ENCODE measurements at places on chromosomes 12 and 14.

DNA sequence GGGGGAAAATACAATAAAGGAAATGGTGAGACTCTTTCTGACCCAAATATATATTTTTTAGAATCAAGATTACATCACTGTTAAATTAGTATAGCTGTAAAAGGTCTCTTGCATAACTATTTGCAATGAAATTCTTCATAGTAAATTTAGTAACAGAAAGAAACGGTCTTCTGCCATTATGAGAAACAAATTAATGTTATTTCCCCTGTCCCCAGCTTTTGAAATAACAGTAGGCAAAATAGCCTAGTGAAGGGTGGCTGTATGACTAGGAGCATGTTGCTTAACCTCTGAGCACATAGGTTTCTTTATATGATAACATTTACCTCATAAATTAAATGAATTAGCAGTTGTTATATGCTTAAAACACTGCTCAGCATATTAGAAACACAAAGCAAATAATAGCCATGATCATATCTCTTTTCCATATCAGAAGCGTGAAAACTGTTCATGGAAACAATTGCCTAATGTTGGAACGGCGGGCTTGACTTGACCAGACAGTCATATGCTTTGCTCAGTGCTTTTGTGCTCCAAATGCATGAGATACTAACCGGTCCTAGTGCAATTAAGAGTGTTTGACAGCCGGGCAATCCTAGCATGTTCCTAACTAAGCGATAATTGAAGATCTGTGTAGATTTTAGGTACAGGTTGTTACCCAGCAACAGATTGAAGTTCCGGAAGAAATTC lies 24.0 kb downstream of the BHLHE41 start:
- DNase-seq = no peak

- no peak for DNase-seq
These were observed 32.9 kb downstream of the CALM1 start for GRCh38 chr14:90429754-90430153.

DNA sequence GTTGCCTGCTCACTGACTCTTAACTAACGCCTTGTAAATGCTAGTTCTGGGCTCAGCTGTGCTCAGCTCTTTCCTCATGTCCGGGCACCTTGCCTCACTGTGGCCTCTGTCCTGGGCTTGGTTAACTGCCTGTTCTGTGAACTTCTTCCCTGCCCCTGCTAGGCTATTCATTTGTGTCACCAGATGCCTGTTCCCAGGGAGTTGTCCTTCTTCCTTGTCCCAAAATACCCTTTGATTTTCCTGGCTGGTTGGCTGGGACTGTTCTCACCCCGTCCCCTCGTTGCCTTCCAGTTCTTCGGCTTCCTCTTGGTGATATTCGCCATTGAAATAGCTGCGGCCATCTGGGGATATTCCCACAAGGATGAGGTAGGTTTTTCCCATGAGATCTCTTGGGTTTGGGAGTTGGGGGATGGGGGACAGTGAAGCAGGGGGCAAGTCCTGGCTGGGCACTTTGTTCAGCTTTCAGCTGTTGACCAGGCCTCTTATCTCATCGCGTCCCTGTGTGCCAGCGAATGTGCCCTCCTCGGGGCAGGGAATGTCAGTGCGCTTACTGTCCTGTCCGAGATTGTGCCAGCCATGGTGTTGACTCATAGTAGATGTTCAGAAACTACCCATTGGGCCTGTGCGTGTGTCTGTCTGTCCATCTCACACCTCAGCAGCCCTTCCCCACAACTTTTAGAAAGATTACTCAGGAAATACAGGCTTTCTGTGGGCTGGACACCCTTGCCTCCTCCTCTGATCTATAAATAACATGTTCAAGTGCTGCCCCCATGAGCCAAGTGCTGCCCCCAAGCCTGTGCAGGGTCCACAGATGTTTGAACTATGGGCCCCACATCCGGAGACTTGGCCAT lies 33.1 kb downstream of the CD9 start:
- no peak for DNase-seq

GRCh38 chr12:81779216-81779615 lies 20.1 kb upstream of the PPFIA2 start:
- no peak for DNase-seq

DNA sequence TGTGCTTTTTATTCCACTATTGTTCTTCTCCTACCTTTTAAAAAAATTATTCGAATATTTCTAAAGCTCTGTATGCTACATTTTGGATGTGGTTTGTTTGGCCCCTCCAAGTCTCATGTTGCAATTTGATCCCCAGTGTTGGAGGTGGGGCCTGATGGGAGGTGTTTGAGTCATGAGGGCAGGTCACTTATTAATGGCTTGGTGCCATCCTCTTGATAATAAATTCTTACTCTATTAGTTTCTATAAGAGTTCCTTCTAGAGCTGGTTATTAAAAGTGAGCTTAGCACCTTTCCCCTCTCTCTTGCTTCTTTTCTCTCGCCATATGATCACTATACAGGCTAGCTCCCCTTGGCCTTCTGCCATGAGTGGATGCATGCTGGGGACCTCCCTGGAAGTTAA lies 445.6 kb upstream of the PDE3A start:
- DNase-seq = no peak

DNA sequence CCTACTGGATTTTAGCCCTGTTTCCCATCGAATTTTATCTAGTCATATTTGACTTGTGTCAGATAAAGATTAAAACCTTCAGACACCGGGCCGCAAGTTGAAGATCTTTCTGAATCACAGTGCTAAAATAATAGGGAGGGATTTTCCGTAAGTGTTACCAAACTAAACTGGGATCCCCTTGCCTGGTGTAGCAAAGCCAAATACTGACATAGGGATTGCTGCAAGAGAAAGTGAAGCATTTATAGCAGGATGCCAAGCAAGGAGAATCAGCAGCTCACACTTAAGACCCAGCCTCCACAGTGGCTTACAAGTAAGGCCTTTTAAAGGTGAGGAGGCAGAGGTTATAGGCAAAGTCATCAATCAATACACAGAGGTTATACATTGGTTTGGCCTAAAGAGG lies 147.4 kb downstream of the AKAP6 start:
- DNase-seq = no peak

DNA sequence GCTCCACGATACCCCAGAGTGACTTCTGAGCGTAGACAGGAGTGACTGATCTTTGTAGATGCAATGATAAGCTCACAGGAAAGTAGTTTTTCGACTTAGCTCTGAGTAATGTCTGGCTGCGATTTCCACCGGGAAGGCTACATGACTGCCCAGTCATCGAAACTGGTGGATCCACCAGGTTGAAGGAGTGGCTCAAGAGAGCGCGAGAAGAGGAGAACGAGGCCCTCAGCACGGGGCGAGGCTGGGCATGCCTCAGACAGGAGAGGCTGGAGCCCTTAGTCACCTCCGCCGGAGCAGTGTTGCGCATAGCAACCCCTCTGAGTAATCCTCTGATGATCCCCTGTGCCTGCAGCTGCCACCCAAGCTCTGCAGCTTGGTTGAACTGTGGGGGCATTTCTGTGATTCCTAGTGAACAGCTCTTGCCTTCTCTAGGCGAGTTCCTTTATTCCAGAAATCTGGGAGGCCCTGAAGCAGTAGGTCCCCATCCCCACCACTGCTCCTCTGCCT lies 25.6 kb downstream of the ELK3 start:
- peak; percentile 96 for DNase-seq

DNA sequence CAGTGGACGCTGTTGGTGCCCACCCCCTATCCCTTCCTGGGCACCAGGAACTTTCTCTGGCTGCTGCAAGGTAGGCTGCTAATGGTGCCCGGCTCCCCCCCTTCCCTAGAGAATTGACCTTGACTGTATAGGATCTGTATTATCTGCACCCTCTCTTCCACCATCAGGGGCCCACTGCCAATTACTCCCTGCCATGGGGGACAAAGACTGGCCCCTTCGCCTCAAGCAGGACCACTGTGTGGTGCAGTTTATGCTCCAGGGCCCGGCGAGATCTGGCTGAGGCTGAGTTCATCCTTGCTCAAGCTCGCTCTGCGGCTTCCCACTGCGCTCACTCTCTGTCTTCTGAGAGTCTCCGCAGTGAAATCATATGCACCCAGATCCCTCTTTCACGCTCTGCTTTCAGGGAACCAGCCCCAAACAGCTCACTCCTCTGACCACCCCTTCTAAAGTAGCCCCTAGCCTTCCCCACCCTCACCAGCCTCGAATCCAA lies 95.2 kb downstream of the LGMN start:
- DNase-seq = no peak

GRCh38 chr12:15956413-15957185 lies 45.5 kb downstream of the DERA start:
- DNase-seq = no peak

DNA sequence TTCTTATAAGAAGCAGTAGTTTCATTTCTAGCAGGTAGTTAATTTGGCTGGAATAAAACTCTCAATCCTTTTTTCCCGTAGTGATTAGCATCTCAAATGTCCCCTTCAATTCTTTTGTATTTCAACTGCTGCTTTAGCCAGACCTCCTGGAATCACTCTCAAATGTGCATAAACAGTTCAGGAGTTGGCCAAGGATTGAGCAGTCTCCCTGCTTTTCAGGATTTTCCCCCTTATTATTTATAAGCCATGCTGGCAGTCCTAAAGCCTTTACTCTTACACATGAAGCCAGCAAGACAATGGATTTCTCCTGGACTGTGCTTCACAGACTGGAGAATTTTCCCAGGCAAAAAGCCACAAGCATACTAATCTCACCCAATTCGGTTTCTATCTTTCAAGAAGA lies 950.1 kb downstream of the VRK1 start:
- no peak for DNase-seq

DNA sequence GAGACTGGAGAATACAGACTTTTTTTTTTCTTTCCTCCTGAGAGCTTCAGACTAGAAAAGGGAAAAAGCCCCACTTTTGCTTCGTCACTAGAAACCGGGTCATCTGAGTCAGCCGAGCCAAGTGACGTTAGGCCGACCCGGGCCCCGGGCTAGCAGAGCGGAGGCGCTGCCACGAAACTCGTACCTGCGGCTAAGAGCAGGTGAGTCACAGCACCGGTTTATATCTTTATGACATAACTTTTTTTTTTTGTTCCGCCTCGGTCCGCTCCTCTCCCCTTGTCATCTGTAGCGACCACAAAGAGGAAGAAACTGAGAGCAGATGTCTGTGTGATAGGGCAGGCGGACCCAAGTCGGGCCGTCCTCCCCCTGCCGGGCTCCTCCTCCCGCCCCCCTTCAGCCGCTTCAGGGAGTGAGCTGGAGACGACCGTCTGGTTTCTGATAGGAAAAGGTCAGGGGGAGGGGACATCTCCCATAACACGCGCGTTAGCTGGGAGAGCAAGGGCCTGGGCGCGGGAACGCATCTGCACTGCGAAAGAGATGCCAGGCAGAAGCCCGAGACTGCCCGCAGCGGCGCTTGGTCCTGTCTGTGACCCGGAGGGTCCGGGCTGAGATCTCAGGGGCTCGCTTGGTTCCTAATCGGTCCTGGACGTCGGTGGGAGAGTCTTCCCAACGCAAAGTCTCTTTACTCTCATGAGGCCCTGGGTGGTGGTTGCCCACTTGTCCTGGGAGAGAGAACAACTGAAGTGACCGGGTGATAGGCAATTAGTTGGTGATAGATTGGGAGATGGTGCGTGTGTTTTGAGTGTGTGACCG lies 586 bp downstream of the TTC6 start:
- no peak for DNase-seq

- no peak for DNase-seq
These were observed 23.8 kb upstream of the COX6A1 start for GRCh38 chr12:120413901-120414695.

DNA sequence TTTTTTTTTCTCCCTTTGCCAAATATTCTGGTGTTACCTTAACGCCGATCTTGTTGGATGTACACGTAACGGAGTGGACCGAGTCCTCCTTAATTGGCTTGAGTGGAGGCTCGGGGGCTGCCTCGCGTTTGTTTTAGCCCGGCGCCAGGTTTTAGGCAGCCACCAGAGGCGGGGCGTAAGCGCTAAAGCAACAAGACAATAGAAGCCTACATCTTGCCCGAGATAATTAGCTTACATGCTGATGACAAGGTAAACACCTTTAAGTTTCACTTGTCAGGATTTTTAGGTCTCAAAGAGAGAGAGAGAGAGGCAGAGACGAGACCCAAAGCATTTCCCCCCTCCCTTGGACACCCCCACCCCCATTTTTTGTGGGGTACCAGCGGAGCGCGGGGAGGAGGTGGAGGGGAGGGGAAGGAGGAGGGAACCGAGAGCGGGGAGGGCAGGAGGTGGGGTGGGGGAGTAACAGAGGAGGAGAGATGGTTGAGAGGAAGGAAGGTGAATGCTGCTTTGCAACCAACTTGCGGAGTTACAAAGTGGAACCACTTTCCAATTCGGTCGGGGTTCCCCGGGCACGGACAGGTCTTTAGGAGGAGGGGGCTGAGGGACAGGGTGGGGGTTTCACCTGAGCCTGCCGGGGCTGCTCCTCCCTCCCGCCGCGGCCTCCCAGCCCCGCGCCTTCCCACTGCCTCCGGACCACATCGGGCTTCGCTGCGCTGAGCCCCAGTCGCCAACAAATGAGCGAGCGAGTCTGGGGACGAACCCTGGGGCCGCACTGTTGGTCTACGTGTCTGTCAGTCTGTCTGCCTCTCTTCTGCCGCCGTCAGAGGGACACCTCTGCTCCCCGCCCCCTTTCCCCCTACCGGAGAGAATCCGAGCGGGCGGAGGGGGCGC lies at the start of gene NKX2-1:
Gene NKX2-1 (minus strand): TSS at position 802 of the 891 bp plus-strand sequence. CDS start 103 bp downstream, at position 699.
- no peak for DNase-seq

- no peak for DNase-seq
These were observed 14.2 kb downstream of the PTGER2 start for GRCh38 chr14:52328276-52328675.

- no peak for DNase-seq
These were observed 408.6 kb upstream of the SYT1 start for GRCh38 chr12:78455991-78456390.

- no peak for DNase-seq
These were observed 1.9 kb downstream of the ATXN2 start for GRCh38 chr12:111596985-111597830.

GRCh38 chr14:96741151-96741977 lies 55.8 kb upstream of the VRK1 start:
- DNase-seq = no peak

GRCh38 chr12:117359029-117359845 lies 2.2 kb downstream of the NOS1 start:
- no peak for DNase-seq

- DNase-seq = no peak
These were observed 59.3 kb downstream of the C14orf132 start for GRCh38 chr14:96098309-96098998.

GRCh38 chr14:74636424-74637177 lies 24.6 kb upstream of the LTBP2 start:
- no peak for DNase-seq

- no peak for DNase-seq
These were observed 234.4 kb downstream of the TMEM121 start for GRCh38 chr14:105760691-105761344.

- no peak for DNase-seq
These were observed 30.7 kb downstream of the DTX1 start for GRCh38 chr12:113087193-113087592.

- DNase-seq = no peak
These were observed 22.5 kb upstream of the PGF start for GRCh38 chr14:74977901-74978385.

DNA sequence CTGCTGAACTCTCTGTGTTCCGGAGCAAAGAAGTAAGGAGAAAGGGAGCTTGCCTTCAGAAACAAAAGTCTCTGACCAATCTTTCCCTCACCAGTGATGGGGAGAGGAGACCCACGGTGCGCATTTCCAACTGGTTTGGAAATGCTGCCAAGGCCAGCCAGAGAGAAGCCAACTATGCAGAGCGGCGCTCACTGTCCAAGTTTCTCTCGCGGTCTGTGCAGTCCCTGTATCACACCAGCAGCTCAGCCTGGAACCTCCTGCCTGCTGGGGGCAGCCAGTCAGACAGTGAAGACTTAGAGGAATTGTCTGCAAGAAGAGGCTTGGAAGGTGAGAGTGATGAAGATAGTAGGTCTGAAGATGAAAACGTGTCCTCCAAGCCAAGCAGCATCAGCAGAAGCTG lies 206.2 kb downstream of the NAV3 start:
- no peak for DNase-seq

GRCh38 chr12:78248321-78248720 lies 417.6 kb downstream of the NAV3 start:
- DNase-seq = no peak
